ENCODE measurements at places on chromosomes 11 and 22.

DNA sequence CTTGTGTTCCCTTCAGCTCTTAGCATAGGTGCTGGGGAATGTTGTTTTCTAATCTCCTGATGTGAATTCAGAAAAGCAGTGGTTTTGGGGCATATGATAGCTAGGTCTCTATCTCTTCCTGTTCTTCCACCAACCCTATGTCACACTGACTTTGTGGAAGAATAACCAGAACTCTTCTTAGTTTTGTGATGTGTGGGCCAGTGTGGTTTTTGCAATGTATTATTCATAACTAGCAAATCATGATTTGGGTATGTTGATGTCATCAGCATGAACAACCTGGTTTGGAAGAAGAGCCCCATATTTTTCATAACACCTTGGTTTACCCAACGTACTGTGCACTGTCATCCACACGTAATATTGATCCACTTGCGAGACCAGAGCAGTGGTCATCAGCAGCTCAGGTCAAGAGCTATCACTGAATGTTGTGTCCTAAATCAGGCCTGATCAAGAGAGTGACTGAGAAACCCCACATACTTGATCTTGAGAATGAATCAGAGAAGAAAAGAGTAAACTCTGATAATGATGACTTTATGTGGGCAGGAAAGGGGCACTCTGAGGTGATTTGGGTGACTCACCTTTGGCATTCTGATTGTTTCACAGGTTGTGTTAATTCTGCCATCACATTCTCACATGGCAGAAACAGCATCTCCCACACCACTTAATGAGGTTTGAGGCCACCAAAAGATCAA is 19.4 kb upstream of the MS4A6E start:
- no peak for DNase-seq

DNA sequence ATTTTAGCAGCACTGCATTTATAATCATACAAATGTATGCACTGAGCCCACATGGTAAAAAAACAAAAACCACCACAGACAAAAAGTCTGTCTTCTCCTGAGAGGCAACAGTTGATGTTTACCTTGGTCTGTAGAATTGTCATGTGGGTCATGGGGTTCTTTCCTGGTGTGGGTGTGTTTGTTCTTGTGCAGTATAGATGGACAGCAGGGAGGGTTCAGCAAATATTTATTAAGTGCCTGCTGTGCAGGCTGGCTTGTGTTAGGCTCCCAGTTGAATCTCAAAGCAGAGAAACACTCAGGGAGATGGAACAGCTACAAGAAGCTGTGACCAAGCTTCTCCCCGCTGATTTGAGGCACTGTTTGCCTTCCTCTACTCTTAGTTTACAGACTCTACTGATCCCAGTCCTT is 82.2 kb downstream of the PISD start:
- no peak for DNase-seq

DNA sequence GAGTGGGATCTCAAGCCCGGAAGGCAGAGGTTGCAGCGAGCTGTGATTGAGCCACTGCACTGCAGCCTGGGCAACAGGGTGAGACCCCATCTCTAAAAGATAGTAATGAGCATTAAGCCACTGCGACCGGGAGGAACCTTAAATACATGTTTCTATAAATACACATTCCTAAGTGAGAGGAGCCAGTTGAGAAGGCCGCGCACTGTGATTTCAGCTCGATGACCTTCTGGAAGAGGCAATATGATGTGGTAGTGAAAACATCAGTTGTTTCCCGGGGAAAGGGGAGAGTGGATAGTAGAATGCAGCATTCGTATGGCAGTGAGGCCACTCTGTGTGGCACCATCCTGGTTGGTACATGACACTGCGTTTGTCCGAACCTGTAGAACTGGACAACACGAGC is 18.0 kb downstream of the PTDSS2 start:
- no peak for DNase-seq

- no peak for DNase-seq
Observed at GRCh38 chr11:83037877-83038276, 33.8 kb downstream of the RAB30 start.

DNA sequence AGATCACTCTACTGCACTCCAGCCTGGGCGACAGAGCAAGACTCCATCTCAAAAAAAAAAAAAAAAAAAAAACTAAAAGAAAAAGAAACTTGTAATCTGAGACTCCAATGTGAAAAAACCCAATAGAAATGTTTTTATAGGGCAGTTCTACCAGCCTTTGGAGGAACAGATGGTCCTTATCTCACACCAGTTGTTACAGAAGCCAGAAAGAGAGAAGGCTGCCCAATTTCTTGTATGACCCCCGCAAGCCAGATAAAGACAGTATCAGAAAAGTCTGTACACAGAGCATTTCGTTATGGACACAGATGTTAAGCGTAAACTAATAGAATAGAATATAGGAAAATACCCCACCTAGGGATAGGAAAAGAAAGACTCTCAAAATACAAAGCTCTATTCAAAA is 11.3 kb upstream of the TSGA10IP start:
- DNase-seq = no peak

DNA sequence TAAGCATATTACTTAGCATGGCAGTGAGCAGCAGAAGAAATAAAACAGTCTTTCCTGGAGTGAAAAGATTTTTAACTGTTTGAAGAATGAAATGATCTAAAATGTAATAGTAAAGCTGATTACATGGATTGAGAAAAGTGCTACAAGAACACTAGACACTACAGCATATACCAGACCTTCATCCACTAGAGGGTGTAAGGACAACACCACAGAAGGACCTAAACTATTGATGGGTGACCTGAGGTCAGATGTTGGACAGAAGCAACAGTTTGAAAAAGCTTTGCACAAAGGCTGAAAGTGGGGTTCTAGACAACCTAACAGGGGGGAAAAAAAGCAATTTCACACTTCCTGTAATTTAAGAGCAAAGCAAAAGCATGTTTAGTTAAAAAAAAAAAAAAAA is 97.7 kb downstream of the RBFOX2 start:
- no peak for DNase-seq

Measured in stimulated activated CD8-positive, alpha-beta memory T cell treated with anti-CD3 and anti-CD28 coated beads, Interleukin-15, amount 100 ng/mL, for 1 hour (primary cell).